Stimulated activated CD4-positive, alpha-beta T cell treated with anti-CD3 and anti-CD28 coated beads, TNF-alpha, amount 100 ng/mL, for 24 hours (primary cell): ENCODE measurements at places on chromosomes 7 and 10.

- no peak for DNase-seq
Observed at GRCh38 chr10:76088980-76089379, 657.6 kb downstream of the LRMDA start.

DNA sequence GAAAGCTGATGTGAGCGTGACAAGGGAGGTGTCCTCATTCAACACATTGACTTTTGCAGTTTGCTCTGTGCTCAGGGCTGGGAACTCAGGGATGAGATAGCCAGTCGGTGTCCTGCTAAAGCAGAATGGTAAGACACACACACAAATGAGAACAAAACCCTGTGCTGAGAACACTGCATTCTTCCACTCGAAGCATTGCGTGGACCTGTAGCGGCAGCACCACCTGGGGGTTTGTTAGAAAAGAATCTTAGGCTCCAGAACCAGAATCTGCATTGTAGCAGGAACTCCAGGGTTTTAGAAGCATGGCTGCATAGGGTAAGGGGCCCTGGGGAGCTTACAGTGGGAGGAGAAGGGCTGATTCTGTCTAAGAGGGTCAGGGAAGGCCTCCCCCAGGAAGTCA is 21.5 kb upstream of the OGDHL start:
- no peak for DNase-seq

- peak; percentile 25 for DNase-seq
Observed at GRCh38 chr7:137895301-137896221, 48.8 kb upstream of the DGKI start.

DNA sequence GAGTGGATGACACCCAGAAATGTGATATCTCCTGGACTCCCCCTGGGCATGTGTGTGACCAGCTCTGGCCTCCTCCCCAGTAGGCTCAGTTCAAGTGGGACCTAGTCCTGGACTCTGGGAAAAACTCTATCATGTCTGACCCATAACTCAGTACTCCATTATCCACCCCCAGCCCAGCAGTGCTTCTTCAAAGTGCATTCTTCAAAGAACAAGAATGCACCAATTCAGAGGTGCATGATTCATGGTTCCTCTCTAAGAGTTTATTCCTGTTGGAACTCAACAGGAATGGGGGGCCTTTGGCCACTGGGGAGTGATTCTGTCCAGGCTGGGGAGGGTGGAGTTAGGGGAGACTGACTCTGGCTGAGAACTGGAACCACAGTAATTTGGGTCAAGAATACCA is 173.6 kb upstream of the CXCL12 start:
- no peak for DNase-seq

DNA sequence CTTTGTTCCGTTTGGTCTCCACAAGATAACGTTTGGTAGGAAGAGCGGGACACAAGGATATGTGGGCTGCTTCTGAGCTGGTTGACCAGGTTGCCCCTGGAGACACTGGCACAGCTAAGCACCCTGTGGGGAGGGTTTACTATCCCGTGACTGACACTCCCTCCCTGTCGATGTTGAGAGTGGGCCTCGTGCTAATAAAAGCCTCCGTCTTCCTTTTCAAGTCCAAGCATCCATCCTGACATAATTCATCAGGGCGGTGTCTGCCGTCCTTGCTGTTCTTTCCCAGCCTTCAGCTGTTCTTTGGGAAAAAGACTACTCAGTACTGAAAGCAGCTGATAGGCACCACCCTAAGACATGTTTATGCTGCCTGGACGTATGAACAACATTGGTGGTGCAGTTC is 49.6 kb downstream of the SHH start:
- no peak for DNase-seq

- no peak for DNase-seq
Observed at GRCh38 chr10:70898687-70899086, 10.3 kb upstream of the PCBD1 start.

DNA sequence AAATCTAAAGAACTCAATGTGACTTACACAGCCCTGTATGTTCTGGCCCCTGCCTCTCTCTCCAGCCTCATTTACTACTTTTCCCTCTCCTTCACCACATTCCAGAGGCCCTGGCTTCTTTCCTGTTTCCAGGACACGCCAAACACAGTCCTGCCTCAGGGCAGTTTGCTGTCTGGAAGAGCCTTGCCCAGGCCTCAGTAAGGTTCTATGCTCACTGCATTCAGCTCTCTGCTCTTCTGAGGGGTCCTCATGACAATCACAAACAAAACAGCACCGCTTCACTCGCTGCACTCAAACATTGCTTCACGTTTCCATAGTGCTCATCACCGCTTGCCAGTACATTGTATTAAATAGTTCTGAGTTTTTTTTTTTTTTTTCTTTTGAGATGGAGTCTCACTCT is 35.1 kb upstream of the GARS1 start:
- DNase-seq = no peak

DNA sequence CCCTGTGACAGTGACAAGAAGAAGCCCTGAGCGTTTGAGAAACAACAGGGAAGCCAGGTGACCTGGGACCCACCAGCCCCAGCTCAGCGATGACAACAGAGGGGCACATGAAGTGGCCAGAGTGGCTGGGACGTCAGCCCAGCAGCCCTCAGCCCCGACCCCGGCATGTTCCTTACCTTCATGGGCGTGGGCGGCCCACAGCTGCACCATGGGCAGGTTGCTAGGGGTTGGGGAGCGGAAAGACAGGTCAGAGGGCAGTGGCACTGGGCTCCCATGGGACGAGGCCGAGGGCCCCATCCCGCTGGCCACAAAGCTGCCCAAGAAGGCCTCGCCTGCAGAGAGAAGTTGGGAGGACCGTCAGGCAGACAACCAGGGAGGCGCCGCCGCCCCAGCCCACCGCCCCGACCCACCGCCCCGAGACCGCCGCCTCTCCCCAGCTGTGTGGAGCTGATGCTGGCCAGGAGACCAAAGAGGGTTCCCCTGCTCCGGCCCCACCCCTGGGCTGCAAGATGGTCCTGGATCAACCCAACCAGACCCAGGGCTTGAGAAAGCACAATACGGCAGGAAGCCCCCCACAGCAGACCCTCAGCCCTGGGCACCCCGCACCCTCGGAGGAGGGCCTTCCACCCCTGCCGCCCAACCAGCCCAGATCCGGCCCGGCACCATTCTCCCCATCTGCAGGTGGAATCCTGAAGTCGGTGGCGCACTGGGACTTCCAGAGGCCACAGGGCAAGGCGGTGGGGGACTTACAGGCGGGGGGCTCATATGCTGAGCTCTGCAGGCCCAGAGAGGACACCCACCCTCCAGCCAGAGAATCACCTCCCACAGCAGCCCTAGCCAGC is 29.1 kb downstream of the TNRC18 start:
- no peak for DNase-seq

DNA sequence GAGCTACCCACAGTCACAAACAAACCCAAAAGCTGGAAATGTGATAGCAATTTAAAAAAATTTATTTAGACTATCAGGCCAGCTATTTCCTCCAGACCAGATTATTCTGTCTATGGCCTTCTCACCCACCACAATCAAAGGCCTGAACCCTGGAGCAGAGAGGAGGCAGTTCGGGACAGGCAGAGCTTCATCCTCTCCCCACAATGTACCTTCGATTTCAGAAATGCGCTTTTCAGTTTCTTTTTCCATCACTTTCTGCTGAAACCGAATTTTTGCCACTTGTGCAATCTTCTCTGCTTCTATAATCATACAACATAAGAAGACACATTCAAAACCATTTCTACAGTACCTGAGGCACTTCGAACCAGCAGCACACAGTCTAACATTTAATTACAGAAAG is 29.9 kb downstream of the ERLIN1 start:
- no peak for DNase-seq

GRCh38 chr10:117796130-117796745 is 250.5 kb downstream of the RAB11FIP2 start:
- DNase-seq = no peak

GRCh38 chr7:27295236-27295635 is 52.6 kb downstream of the EVX1 start:
- DNase-seq = no peak

DNA sequence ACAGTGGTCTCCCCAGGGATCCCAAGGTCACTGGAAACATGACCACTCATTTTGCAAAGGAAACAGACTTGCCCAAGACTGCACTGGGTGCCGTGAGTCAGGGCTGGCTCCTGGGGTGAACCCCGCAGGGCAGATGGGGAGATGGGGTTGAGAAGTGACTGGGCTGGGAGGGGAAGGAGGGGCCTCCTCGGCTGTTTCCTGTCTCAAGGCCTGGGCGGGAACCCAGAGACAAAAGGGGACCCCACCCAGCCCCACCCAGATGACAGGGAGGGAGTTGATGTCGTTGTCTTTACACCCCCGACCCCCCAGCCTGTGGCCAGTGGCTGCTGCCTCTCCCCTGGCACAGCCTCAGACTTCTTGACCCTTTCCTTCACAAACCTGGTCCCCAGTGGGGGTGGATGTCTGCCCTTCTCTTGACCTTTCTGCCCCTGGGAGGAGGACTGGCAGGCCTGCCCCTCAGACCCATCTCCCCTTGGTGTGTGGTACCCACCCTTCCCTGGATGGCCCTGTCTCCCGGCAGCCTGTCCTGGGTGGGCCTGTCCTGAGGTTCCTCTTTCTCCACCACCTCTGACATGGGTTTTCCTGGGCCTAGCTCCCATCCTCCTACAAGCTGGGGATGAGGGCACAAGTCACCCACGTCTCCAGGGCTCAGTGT is 1.4 kb downstream of the MYO1G start:
- peak; percentile 40 for DNase-seq

DNA sequence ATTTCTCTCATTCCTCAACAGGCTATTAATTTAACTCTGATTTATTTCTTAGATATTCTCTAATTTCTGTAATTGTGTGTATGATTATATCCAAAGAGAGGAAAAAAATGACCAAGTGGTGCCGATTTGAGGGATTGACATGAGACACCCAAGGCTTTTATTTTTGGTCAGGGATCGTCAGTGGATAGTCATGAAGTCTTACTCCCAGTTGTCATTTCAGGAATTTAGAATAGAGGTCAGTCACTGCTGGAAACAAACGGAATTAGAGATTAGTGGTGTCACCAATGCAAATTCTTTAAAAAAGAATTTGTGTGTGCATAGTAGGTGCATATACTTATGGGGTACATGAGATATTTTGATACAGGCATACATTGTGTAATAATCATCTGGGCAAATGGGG is 26.8 kb upstream of the AGR3 start:
- DNase-seq = no peak
